ENCODE measurements at places on chromosomes 6 and 20. TPM values are rescaled to one million over a fixed set of nuclear protein-coding genes. Genes with fewer than 3 reads are reported as not detected.

Gene SCUBE3
- 1.6 TPM for polyA plus RNA-seq

Gene TLDC2
- 0.20 TPM for polyA plus RNA-seq

DNA sequence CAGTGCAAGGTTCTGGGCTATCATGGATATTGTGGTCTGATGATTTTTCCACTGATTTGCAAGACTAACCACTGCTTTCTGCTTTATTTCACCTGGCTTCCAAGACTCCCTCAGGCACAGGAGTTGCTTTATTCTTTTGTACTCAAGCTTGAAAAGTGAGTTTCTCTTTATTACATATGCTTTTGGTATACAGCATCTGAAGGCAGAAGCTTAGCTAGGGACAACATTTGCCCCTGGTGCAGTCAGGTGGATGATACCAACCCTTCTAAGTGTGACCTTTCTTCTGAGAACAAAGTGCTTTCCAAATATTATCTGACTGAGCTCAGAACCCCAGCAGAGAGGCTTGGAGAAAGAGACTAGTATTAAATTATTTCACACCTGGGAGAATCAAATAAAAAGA, 94.0 kb upstream of the PHACTR1 start:
- H3K27ac ChIP-seq, result no peak overlapping the region
- no peaks in the 10 kb centered on the region for H3K4me1 ChIP-seq
- H3K27me3 ChIP-seq, result no peaks in the 10 kb centered on the region
- H3K36me3 ChIP-seq, result no peaks in the 10 kb centered on the region

DNA sequence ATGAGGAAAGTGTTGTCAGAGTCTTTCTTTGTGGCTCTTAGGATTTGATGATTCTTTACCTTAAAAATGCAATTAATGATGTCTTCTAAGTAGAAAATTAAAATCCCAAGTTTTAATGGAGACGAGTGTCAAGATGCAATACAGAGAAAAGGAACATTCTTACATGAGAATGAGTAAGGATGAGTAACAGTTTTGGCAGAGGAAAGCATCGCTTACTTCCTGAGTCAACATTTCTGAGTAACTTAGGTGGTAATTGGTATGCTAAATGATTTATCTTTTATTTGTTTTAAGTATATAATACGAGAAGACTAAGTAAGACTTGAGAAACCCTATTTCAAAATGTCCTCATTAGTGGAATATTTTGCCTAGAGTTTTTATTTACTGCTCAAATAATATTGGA, 101.3 kb downstream of the RTN4IP1 start:
- no peak for DNase-seq
- no peaks in the 10 kb centered on the region for H3K4me1 ChIP-seq
- peaks cover under 1% of the 10 kb centered on the region for H3K27me3 ChIP-seq
- no peaks in the 10 kb centered on the region for H3K36me3 ChIP-seq

- no peaks in the 10 kb centered on the region for H3K27me3 ChIP-seq
- no peak overlapping the region for H3K4me3 ChIP-seq
- no peak overlapping the region for H3K27ac ChIP-seq
Observed at GRCh38 chr20:10954137-10954840, 280.5 kb upstream of the JAG1 start.

Measured in muscle of leg (tissue), 16 donors.